ENCODE measurements at places on chromosomes 6 and 20.
A peak's percentile ranks its signal among the peaks of the same experiment; 100 is the strongest.

GRCh38 chr6:13553646-13554045 lies 20.8 kb upstream of the SIRT5 start:
- DNase-seq: no peak

- no peak for DNase-seq
These were observed 24.0 kb downstream of the C6orf132 start for GRCh38 chr6:42118162-42119001.

- peak; percentile 12 for DNase-seq
These were observed 610.4 kb upstream of the IMPG1 start for GRCh38 chr6:76682842-76683241.

DNA sequence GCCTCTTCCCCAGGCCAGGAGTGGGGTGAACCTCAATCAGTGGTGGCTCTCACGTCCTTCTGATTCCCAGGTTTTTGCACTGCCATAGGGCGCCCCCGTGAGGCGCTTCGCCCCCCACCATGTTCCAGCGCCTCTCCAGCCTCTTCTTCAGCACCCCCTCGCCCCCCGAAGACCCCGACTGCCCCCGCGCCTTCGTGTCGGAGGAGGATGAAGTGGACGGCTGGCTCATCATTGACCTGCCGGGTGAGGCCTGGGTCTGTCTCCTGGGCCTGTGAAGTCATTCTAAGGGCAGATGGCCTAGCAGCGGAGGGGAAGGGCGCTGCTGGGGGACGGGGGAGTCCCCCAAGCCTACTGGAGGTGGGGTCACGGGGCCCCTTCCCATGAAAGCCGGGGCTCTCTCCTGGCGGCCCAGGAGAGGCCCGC lies 4.5 kb downstream of the TP53INP2 start:
- DNase-seq: peak; percentile 74

GRCh38 chr6:30875244-30876038 lies 8.9 kb upstream of the DDR1 start:
- no peak for DNase-seq

GRCh38 chr6:154923199-154923869 lies 71.8 kb upstream of the TIAM2 start:
- DNase-seq: no peak

DNA sequence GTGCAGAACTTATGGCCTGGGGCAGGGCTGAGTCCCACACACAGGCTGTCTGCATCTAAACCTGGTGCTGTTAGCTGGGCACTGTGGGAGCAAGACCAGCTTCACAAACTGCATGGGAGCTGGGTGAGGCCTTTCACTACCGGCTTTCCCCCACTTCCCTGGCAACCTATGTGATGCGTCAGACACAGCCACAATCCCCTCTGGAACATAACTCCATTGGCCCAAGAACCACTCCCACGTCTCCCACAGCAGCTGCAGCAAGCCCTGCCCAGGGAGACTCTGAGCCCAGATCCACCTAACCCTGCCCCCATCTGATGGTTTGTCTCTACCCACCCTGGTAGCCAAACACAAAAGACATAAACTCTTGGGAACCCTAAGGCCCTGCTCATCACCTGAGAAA lies 9.3 kb downstream of the WDR27 start:
- no peak for DNase-seq

GRCh38 chr6:47000842-47001241 lies 41.3 kb downstream of the ADGRF1 start:
- DNase-seq: no peak

DNA sequence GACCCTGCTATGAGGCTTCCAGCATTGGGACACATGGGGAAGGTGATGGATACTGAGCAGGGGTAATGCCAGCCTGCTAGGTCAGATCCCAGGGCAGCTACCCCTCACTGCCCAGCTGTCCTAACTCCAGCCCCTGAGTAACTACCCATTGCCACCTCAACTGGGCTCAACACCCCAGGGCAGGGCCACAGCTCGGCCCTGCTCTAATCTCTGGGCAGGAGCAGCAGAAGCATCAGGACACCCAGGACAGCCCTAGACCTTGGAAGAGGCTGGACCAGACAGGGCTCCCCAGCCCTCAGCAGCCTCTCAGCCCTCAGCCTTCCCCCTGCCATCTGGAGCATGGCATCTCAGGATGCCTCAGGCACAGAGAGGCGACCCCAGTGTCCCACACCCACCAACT lies 67.4 kb upstream of the TOP1 start:
- no peak for DNase-seq

GRCh38 chr6:105688573-105688972 lies 285.7 kb upstream of the PREP start:
- no peak for DNase-seq
